ENCODE measurements at places on chromosomes 6 and 20.

DNA sequence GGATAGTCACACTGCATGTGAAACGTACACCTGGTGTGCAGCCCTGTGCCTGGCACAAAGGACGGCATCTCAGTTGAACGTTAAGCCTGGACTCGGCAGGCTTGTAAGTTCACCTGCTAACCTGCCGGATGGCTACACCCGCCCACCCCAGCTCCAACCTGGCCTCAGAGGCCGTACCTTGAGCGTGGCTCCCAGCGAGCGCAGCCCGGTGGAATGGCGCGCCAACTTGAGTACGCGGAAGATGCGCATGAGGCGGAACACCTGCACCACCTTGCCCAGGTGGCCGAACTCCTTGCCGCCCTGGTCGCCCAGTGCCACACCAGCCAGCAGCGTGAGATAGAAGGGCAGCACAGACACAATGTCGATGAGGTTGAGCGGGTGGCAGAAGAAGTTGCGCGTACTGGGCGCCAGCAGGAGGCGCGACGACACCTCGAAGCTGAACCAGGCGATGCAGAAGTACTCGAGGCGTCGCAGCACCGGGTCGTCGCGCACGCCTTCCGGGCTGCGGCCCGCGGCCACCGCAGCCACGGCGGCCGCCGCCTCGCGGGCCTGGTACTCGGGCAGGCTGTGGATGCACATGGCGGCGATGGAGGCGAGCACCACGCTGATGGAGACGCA is 3.3 kb downstream of the KCNS1 start:
- peak; percentile 35 for DNase-seq

DNA sequence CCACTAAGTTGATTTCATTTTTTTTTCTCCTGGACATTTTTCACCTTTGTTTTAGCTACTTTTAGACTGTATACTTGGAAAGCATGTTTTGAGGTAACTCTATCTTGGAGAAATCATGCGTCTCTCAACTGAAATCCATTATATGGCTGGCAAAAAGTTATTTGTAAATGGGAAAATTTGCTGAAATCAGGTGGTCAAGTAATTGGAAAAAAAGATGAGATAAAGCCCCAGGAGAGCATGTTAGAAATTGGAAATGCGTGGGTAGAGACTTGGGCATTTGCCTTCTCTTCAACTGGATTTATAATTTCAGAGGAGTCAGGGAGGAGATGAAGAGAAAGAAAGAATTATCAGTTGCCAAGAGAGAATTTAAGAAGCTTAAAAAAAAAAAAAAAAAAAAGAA is 217.1 kb upstream of the MAP3K7 start:
- DNase-seq: no peak

DNA sequence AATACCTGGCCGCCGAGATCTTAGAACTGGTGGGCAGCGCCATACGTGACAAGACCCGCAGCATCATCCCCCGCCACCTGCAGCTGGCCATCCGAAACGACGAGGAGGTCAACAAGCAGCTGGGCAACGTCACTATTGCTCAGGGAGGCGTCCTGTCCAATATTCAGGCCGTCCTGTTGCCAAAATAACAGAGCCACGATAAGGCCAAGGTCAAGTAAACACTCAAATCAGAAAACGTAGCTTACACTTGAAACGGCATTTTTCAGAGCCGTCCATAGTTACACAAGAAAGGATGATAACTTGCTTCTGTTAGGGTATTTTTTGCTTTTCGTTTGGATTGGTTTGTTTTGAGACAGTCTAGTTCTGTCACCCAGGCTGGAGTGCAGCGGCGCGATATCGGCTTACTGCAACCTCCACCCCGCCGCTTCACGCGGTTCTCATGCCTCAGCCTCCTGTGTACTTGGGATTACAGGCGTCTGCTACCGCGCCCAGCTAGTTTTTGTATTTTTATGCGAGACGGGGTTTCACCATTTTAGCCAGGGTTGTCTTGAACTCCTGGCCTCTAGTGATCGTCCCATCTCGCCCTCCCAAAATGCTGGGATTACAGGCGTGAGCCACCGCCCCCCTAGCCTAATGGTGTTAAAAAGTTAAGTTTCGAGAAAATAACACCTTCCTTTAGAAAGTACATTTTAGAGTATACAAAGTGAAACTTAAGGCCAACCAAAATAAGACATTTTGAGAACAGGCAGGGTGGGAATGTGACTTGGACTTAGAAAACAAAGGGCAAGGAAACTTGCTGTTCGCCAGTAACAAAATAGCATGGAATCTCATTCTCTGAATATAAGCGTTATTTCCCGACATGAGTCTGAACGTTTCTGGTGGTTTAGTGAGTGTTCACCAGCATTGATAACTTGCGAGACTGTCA is 42.8 kb upstream of the HFE start:
- no peak for DNase-seq

DNA sequence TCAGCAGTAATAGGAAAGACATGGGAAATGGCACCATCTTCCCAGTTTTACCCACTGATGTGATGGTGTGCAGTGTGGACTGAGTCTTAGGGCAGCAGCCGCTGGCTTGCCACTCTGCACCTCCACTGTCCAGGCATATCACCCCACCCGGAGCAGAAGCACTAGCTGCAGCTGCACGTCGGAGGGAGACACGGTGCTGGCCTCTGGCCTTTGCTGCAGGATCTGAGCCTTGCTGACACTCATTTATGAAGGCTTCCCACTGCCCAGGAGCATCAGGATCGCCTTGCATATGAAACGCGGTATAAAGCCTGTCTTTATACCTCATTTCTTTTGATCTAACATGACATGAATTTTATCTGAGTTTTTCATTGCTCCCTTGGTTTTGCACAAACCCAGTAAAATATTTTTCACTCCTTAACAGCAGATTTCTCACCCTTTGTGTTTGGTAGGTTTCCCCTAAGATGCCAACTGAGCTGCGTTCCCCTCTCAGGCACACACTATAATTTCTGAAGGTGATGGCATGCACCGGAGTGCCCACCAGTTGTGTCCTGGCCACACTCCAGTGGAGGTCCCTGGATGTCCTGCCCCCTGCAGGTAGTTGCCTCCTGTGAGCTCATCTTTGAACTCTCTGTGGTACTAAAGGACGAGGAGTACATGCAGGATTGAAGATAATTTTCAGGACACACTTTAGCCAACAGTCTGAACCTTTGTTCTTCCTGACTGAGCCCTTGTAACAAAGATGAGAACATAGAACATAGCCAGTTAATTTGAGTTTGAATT is 9.0 kb upstream of the EXOC2 start:
- no peak for DNase-seq

DNA sequence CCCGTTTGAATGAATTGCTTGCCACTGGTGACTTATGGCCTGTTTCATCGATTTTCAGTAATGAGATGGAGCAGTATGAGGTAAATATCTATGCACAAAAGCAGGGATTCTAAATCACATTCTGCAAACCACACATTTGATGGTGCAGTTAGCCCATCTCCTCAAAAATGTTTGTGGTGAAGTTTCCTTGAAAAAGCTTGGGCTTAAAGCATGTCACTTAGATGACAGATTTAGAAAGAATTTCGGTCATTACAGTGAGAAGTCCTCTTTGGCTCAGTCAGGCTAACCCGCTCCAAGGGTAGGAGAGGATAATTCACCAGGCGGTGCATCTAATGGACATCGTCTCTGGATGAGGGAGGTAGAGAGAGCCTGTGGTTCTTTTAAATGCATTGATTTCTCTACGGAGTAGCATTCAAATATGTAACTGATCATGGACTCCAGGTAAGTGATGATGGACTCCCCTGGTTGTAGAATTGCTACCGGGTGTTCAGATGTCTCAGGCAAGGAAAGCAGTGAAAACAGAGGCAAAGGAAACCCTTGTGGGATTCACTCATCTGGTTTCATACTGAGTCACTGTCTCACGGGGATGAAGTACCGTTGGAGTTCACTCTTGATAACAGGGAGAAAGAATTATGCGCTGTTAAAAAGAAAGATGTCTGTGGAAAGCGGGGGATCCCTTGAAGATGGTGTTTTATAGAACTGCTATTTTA is 65.3 kb downstream of the AIG1 start:
- DNase-seq: no peak

DNA sequence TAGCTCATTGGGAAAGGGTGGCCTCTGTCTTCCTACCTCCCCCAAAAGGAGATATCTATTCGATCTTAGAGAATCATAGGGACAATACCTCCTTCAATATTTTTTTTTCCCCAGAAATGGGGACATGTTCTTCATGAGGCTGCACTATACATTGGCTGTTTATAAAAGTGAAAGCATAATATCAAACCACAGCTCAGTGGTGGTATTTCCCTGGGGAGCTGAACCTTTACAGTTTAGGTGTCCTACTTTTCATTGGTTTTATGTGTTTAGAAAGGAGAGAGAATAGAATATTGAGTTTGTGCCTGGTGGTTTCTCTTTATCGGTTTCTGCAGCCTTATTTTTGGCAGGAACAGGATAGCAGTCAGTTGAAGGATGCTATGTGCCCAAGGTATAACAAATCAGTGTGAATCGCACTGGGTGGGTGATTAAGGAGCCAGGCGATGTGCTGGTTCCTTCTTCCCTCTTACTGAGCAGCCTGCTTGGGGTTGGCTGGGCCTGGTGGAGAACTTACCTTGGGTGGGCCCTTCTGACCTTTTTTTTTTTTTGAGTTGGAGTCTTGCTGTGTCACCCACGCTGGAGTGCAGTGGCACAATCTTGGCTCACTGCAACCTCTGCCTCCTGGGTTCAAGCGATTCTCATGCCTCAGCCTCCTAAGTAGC is 25.2 kb downstream of the UST start:
- no peak for DNase-seq

GRCh38 chr20:38298768-38299288 is 5.1 kb upstream of the BPI start:
- no peak for DNase-seq

- DNase-seq: no peak
Observed at GRCh38 chr6:141653590-141653989, 479.1 kb upstream of the GJE1 start.

DNA sequence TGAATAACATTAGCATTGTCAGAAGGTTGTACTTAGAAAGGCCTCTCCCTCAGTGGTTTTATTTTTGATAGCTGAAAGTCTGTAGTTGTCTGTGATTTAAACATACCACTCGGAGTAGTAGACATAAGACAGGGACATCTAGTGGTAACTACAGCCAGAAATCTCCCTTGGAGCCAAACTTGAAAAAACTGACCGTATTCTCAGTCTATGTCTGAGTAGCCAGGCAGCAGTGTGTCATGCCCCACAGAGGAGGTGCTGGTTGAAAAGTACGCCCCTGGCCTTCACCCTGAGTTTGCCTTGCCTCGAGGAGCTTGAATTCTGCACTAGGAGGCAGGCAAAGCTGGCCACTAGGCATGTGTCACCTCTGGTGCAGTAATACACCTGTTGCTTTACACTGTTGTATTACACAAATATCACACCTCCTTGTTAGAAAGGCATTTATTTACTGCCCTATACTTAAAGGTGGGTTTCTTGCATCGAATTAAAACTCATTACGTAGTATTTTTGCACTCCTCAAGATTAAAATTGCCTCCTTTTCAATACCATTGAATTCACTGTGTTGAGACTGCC is 20.8 kb downstream of the ZBTB2 start:
- no peak for DNase-seq

GRCh38 chr20:11792568-11792953 is 125.1 kb upstream of the BTBD3 start:
- DNase-seq: no peak

DNA sequence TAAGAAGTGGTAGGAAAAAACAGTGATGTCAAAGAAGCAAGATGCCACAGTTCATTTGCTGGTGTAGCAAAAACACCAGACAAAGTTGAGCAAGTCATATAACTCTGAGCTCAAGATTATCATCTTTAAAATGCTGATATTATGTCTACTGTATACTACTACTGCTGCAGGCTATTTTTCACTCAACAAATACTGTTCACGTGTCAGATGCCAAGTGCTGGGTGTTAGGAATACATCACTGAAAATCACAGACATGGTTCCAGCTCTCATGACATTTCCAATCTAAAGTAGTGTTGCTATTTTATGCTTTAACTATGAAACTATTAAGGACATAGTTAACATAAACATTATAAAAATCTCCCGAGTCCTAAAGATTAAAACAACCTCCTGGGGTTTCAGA is 163.0 kb downstream of the NKAIN2 start:
- no peak for DNase-seq

- DNase-seq: no peak
Observed at GRCh38 chr6:62013719-62014118, 272.3 kb downstream of the KHDRBS2 start.

DNA sequence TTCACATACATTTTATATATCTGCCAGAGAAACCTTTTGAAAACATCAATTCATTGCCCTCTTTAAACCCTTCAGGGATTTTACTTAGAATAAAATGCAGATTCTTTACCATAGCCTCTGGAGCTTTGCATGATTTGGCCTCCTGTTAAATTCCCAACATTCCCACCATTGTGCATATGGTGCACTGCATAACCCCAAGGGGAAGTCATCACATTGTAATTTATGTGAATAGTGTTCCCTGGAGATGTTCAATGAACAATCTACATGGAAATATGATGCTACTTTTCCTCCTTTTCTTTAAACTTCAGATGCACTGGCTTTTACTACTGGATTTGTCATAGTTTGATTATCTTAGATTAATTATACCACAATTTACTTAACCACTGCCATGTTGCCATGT is 94.7 kb downstream of the PHF3 start:
- no peak for DNase-seq

DNA sequence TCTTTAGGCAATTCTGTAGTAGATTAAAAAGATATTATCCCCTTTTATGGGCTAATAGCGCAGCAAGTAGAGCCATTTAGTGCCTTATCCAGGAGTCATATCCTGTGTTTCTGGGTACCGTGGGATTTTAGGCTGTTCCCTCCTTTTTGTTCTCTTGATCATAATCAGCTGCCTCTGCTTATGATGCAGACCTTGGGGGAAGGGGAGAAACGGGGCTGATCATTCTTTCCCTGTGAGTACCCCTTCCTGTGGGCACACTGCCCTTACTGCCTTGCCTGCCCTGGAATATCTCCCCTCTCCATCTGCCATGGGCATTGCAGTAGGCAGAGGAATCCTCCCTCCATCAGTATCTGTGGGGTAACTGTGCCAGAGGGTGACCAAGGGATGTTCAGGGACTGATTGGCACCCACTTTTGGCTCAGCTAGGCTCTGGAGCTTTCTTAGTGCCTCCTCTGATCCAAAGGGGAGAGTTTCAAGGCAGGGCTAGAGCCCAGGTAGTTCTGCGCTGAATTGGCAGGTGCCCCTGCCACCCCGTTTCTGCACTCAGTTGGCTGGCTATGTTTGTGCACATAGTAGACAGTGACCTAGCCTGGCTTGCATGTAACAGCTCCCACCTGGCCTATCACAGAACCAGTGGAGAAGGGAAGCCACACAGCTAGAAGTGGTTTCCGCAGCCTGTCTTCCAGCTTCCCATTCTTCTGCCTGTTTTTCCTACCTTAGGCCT is 103.3 kb downstream of the FIG4 start:
- no peak for DNase-seq

DNA sequence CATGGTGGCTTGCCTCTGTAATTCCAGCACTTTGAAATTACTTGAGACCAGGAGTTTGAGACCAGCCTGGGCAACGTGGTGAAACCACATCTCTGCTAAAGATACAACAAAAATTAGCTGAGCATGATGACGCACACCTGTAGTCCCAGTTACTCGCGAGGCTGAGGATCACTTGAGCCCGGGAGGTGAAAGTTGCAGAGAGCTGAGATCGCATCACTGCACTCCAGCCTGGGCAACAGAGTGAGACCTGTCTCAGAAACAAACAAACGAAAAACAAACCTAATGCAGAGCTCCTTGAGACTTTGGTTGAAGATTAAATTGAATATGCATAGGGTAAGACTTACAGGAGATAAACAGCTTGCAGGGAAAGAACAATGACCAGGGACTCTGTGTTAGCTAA is 80.8 kb downstream of the SCAF8 start:
- DNase-seq: no peak
